ENCODE measurements at places on chromosomes 7 and 10. TPM values are rescaled to one million over a fixed set of nuclear protein-coding genes. Genes with fewer than 3 reads are reported as not detected.

DNA sequence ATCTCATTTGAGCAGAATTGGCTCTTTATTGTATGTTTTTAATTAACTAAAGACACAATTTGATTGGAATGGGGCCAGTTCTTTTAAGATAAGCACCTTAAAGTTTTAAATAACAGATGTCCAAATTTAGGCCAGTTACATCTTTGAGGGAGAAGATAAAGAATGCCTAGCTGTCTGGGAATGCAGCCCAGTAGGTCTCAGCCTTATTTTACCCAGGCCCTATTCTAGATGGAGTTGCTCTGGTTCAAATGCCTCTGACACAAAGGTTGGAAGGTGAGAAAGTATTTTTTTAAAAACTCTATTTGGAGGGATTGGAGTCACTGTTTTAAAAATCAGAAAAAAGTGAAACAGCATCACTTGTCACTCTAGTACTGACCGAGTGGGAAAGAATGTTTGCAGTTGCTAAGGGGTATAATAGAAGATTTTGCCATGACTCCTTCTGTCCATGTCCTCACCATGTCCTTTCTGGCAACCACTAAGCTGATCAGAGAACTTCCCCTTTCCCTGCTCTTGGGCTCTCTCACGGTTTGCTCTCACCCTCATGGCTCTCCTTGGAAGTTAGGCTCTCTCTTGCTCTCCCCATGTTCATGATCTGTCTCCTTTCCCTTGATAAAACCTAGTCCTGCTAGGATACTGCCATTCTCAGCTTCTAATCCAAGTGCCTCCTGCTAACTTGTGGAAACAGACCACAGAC, 238.2 kb upstream of the AGK start:
- no peak for DNase-seq

DNA sequence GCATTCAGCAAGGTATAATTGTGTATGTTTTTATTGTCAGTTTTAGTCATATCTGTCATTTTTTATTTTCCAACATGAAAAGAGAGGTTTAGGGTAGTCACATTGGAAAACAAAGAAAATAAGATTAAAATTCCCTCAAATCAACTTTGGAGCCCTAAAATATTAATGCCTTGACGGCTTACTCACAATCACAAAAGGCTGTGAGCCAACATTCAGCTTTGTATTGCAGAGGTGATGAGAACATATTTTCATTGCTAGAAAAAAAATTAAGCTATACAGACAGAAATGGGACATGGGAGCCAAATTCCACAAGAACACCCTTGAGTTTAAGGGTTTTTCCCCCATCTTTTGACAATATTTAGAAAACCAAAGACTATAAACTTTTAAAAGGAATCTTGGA, 30.2 kb downstream of the CALD1 start:
- no peak for DNase-seq

DNA sequence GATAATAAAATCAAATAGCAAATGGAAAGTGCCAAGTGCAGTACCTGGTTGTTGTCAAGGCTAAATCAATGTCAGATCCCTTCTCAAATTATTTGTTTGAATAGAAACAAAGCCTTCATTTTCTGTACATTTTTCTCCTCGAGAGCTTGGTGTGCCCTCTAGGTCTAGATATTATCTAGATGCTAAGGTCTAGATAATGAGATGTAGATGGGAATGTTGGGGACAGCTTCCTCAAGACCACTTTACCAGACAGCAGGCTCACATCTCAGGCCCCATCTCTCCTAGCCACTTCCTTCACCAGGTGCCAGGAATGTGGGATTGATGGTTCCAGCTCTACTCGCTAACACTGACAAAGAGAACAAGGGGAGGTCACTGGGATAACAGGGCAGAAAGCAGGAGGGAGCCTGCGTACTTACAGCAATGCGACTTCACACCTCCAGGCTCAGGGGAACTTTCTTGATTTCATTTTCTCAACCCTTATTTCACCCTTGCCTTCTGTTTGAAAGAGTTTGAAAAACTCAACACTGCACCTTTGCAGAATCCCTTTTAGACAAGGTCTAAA, 451.4 kb upstream of the VSTM2A start:
- DNase-seq, result no peak

GRCh38 chr7:44265728-44266127, 59.7 kb downstream of the CAMK2B start:
- no peak for DNase-seq

Gene COL26A1
- total RNA-seq, result not detected

DNA sequence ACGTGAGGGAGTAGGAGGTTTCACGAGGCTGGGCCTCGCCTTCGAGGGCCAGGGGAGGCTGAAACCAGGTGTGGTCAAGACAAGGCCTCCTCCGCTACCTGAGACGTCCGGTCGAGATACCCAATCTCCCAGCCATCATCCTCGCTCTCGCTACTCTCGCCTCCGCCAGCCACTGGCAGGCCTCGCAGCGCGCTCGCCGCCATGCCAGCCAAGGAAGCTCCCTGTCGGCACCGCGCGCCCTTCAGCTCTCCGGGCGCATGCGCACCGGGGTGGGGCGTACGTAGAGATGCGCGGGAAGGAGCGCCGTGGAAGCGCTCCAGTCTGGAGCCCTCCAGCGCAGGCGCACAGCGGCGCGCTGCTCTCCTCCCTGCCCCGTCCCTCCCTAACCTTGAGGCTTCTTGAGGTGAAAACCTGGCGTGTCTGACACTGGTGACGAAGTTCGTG, at the start of gene ASZ1:
ASZ1 (minus strand) TSS at position 236 of the 444 bp plus-strand sequence; CDS start at position 203, 33 bp downstream.
- no peak for DNase-seq

GRCh38 chr10:10911471-10911921, 106.2 kb upstream of the CELF2 start:
- no peak for DNase-seq

- DNase-seq, result no peak
Measured at GRCh38 chr7:35797311-35797710, 3.5 kb upstream of the SEPTIN7 start.

GRCh38 chr10:95241533-95241932, 47.5 kb downstream of the ACSM6 start:
- DNase-seq, result no peak

Gene PLAU
- 0.39 TPM for total RNA-seq

Gene PIP
- total RNA-seq, result not detected

GRCh38 chr7:130070861-130071622, 708 bp downstream of the KLHDC10 start:
- no peak for DNase-seq

DNA sequence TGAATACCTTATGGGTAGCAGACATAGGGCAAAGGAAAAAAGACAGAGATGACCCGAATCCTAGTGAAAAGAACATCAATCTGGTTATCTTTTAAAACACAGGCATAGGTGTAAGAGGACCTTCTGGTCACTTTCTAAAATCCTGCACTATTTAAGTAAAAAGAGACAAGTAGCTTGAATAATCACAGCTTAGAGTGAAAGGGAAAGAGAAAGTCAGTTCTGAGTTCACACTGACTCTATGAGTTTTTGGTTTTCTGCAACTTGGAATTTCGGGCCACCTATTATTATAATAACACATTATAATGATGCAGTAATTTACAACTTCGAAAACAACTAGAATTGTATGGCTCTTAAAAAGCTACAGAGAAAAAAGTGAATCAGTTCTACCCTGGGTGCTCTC, 247.8 kb downstream of the DOCK4 start:
- DNase-seq, result no peak

DNA sequence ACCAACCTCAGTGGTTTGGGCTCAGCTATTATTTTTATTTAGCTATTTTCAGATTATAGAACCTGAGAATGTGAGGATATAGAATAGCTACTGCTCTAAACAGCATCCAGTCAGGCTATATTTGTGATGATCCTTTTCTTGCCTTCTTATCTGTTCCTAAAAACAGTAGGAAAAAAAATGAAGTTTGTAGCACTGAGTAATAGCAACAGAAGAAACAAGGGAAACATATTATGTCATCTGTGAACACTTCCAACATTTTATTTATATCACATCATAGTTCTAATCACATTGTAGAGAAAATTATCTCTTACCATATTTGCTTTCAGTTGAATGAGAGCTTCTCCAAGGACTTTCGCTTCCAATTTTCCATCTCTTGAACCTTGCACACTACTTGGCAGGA, 229.6 kb upstream of the PTPRZ1 start:
- DNase-seq, result no peak

DNA sequence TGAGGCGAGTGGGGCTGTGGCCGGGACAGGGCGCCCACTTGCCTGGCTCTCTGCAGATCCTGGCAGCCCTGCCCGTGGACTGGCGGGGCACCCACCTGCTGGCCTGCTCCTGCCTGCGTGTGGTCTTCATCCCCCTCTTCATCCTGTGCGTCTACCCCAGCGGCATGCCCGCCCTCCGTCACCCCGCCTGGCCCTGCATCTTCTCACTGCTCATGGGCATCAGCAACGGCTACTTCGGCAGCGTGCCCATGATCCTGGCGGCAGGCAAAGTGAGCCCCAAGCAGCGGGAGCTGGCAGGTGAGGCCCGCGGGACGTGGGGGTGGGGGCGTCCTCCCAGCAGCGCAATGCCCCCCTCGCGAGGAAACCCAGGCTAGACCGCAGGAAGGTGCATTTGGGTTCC, 17.6 kb downstream of the SLC29A4 start:
- DNase-seq, result no peak

DNA sequence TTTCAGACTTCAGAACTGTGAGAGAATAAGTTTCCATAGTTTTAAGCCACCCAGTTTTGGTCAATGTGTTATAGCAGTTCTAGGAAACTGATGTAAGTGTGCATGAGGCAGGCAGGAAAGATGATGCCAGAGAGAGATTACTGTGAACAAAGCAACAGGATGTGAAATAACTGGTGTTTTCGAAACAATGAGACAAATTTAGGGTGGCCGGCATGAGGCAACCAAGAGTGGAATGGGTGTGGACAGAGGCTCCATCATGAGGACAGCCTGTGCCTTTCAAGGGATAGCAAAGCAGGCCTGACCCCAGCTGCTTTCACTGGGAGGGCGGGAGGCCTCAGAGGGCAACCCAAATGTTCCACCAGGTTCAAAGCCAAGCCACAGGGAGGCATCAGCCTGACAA, 67.3 kb upstream of the UCN3 start:
- DNase-seq, result no peak

Gene PAPOLB
- not detected for total RNA-seq

GRCh38 chr7:96169439-96169838, 152.5 kb downstream of the SLC25A13 start:
- no peak for DNase-seq

- no peak for DNase-seq
Measured at GRCh38 chr7:4884164-4884563, 648 bp upstream of the RADIL start.

Gene DNAH11
- total RNA-seq, result 0.02 TPM

GRCh38 chr7:80876894-80877414, 41.9 kb downstream of the SEMA3C start:
- DNase-seq, result no peak

Gene GLI3
- 0.14 TPM for total RNA-seq

DNA sequence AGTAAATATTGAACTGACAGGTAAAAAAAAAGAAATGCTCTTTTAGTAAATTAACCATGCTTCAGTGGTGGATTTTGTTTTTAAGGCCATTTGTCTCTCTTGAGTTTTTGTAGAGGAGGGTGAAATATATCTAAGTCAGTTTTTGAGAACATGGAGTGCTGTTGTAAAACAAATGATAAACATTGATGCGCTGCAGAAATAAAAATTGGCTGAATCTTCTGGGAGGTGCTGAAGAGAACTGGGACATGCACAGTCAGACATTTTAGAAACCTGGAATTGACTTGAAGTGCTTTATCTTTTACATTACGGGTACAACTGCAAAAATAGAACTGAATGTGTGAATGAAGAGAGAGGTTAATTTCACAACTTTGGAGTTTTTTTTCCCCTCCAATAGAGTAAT, 203.0 kb upstream of the HDAC9 start:
- DNase-seq, result no peak

GRCh38 chr7:130386876-130387275, 6.6 kb downstream of the CPA1 start:
- no peak for DNase-seq

DNA sequence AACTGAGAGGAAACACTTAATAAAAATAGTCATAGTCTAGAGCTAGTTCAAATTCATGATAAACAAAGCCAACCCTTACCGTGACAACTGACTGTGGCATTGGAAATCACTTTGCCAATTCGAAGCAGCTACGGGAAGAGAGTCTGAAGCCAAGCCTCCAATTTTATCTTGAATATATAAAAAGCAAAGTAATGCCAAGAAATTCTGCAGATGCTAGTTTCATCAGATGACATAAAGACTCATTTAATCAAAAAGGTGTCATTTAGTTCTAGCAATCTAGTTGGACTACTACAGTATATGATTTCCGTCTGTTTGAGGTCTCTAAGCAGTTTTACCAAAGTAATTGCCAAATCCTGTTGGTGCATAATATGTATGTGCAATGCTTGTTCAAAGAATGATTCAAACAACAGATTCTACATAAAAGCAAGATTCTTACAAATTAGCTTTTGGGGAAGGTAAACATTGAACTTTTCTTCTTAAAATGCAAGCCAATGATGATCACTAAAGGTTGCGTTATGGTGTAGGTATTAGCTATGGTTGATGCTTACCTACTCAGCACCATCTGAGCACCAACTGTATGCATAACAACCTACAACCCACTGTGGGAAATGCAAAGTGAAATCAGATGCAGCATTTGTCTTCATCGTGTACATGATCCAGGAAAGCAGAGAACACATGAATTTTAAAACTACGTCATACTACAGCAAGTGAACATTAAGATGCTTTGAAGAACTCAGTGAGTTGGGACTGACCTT, 2.8 kb downstream of the FAM171A1 start:
- DNase-seq, result no peak

- no peak for DNase-seq
Measured at GRCh38 chr10:5428133-5428532, 15.8 kb downstream of the NET1 start.

- DNase-seq, result no peak
Measured at GRCh38 chr7:131945313-131945911, 389.0 kb upstream of the PODXL start.

Gene SFTPD
- 0.41 TPM for total RNA-seq

- DNase-seq, result no peak
Measured at GRCh38 chr10:79399223-79399831, 46.1 kb downstream of the ZCCHC24 start.

DNA sequence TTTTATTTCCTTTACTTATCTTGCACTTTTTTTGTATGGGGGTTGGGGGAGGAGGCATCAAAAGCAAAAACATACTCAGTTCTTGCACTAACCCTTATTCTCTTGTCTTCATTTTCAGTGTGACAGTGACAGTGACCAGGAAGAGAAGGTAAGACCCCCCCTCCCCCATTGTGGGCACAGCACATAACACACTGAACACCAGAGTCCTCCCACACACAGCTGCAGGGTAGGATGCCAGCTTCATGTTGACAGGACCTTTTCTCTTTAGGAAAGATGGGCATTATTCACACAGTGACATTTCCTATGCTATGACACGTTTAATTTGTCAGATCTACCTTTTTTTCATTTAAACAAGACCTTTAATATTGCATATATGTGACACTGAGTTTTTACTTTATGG, 696.3 kb upstream of the GALNT17 start:
- no peak for DNase-seq

Gene MMRN2
- total RNA-seq, result not detected

Gene ZNF488
- 0.55 TPM for total RNA-seq

GRCh38 chr7:131222171-131222570, 105.5 kb upstream of the MKLN1 start:
- no peak for DNase-seq

Gene NKX6-2
- total RNA-seq, result not detected

- DNase-seq, result no peak
Measured at GRCh38 chr7:112882991-112883390, 92.8 kb upstream of the TMEM168 start.
